Activated CD4-positive, alpha-beta T cell treated with anti-CD3 and anti-CD28 coated beads for 36 hours (primary cell): ENCODE measurements at places on chromosomes 11 and 22. TPM values are rescaled to one million over a fixed set of nuclear protein-coding genes. Genes with fewer than 3 reads are reported as not detected.

GRCh38 chr11:62497132-62497801 is 49.3 kb downstream of the AHNAK start:
- peak; percentile 53 for DNase-seq

DNA sequence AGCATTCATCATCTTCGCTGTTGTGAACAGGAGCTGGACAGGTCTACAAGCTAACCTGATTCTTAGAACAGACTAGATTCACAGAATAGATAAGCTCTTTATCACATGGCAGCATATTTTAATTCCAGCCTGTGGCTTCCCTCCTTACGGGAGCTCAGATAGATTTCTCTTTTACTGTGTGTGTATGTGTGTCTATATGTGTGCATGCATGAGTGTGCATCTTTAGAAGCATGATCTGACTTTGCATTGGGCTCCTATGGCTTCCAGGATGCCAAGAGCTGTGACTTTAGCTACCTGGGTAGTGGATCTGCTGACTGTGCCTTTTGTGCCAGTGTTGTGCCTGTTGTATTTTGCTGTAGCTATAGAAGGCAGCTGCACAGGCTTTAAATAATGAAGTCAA is 44.3 kb downstream of the ZNRF3 start:
- no peak for DNase-seq

DNA sequence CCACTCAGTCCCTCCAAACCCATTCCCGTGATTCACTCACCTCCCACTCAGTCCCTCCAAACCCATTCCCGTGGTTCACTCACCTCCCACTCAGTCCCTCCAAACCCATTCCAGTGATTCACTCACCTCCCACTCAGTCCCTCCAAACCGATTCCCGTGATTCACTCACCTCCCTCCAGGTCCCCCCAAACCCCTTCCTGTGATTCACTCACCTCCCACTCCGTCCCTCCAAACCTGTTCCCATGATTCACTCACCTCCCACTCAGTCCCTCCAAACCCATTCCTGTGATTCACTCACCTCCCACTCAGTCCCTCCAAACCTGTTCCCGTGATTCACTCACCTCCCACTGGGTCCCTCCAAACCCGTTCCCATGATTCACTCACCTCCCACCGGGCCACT is 639.6 kb downstream of the BRD1 start:
- DNase-seq = no peak

- peak; percentile 40 for DNase-seq
Observed at GRCh38 chr11:68014157-68014946, 4.2 kb downstream of the ALDH3B1 start.

ATXN10 gene
- total RNA-seq = 101 TPM

DNA sequence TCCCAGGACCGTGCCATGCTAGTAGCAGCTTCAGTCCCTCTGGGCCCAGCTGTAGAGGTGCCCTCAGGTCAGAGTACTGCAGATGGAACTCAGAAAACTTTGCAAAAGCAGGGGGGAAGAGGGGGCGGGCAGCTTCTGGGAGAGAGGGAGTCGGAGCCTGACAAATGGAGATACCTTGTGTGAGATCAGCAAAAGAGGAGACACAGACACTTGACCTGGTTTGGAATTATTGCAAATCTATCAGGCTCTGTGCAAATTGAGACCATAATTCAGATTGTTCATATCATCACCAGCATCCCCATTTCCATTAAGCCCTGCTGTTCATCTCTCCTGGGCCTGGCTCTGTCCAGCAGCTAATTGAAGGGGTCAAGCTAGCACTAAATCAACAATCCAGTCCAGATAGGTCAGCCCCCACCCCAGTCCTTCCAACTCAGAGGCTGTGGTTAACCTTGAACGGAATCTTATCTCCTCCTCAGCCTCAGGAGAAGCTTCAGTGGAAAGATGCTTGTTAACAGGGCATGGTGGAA is 292.6 kb upstream of the PLET1 start:
- DNase-seq = no peak

GRCh38 chr11:74257959-74258553 is 53.4 kb downstream of the P4HA3 start:
- no peak for DNase-seq

ST14 gene
- not detected for total RNA-seq

DNA sequence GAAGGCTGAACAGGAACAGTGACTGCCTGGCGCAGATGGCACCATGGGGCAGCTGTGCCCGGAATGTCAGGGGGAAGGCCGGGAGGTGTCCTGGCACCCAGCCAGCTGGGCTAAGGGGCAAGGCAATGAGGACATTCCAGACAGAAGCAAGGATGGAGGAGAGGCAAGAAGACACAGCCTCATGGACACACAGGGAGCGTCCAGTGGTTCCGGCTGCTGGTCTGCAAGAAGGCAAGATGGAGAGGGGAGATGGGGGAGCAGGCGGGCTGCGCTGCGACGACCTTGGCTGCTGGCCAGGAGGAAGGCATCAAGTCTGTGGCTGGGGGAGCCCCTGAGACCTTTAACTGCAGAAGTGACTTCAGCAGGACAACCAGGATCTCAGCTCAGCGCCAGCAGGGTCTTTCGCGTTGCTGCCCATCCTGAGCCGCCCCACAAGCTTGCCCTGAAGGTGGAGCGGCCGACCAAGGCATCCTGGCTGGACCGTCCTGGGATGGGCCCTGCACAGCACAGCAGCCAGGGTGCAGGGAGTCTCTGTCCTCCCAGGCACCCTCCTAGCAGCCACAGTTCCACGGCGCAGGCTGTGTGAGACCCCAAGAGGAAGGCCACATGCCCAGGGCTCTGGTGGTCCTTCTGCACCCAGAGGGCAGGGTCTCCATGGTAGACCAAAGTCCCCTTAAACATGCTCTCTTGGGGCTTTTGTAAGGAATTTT is 531.7 kb downstream of the BRD1 start:
- no peak for DNase-seq

CYTH4 gene
- total RNA-seq = 33.1 TPM

- DNase-seq = no peak
Observed at GRCh38 chr22:41062146-41062545, 30.2 kb upstream of the EP300 start.

- no peak for DNase-seq
Observed at GRCh38 chr11:32478277-32478731, 43.0 kb upstream of the WT1 start.

DNA sequence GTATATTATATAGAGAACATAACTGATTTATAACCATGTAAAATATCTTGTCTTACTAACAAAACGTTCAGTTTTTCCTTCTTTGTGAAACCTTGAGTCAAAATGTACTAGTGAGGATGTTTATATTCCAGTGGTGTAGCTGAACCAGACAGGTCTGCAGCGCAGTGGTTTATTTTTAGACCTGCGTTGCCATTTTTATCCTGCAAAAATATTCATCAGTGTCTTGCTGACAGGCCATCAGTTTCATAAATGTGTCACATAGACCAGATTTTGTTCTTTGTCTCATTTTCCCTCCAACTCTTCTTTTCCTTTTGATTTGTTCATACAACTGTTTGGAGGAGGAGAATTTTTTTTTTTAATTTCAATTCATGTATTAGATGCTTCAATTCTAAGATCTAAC is 43.1 kb downstream of the HSD17B12 start:
- DNase-seq = no peak

GRCh38 chr11:14650064-14650463 is 6.5 kb downstream of the PDE3B start:
- no peak for DNase-seq

MMP1 gene
- total RNA-seq = not detected

- DNase-seq = no peak
Observed at GRCh38 chr11:94526645-94527438, 14.6 kb downstream of the C11orf97 start.

DNA sequence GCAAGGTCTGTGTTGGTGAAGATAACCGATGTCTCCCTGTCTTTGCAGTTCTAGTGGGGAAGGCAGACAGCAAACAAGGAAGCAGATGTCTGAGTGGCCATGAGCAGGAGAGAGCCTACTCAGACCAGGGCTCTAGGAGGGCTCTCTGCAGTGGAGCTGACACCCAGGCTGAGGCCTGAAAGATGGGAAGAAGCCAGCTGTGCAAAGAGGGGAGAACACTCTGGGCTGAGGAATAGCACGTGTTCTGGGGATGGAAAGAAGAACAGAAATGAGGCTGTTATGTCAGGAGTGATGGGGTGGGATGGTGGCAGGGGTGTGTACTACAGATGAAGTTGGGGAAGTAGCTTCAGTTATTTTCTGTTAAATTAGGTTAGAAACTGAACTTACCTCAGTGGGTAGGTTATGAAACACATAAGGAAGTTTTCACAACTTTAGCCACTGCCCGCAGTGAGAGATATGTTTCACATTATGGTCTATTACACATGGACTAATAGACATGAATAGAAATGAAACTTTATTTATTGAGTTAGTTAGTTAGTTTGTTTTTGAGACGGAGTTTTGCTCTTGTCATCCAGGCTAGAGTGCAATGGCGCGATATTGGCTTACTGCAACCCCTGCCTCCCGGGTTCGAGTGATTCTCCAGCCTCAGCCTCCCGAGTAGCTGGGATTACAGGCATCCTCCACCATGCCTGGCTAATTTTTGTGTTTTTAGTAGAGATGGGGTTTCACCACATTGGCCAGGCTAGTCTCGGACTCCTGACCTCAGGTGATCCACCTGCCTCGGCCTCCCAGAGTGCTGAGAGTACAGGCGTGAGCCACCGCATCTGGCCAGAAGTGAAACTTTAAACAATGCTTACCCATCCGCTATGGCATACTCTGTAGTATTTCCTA is 7.8 kb downstream of the DCPS start:
- no peak for DNase-seq

DNA sequence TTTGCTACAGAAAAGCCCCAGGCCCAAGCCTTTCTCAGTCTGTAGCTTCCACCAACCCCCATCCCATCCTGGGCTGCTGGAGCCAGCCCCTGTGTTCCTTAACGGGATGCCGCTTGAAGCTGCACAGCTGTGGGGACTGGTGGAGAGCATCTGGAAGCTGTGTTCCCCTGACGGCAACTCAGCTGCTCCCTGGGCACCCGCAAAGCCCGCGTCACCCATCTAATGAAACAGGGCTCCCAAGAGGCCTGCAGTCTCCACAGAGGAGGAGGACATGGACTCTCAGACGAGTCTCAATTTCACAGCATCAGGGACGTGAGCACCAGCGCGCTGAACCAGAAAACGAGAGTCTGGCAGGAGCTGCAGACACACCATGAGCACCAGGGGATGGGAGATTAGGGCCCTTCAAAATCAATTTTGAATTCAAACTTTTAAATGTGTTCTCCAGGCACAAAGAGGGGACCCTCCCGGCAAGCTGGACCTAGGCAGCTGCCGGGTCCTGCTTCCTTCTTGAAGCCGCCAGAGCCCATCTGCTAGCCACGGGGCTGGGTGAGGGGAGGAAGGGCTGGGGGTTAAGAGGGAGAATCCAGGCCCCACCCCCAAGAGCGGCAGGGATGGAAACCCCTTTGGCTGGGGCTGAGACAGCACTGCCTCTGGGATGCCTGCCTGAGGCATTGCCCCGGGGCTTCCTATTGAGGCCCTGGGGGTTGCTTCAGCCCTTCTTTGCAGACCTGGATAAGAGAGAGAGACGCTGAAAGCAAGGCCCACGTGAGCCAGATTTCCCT is 21.0 kb downstream of the LMO1 start:
- DNase-seq = no peak

- peak; percentile 70 for DNase-seq
Observed at GRCh38 chr11:118996926-118997626, 862 bp upstream of the CENATAC start.

- no peak for DNase-seq
Observed at GRCh38 chr11:131198161-131199014, 172.0 kb upstream of the NTM start.

DNA sequence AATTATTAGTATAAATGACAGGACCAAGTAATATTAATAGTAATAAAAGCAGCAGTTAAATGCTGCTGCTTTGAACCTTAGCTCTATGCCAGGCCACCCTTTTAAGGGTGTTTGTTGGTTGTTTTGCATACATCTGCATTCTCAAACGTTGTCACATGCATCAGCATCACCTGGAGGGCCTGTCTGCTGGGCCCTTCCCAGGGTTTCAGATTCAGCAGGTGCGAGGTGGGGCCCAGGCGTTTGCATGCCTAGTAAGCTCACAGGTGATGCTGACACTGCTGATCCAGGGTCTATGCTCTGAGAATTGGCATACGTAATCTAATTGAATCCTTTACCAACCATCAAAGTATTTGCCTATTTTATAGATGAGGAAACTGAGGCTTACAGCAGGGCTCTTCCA is 246.5 kb downstream of the CADM1 start:
- DNase-seq = no peak
